EL (cell line): ENCODE measurements at places on chromosomes 11 and 22.

- DNase-seq, result no peak
Observed at GRCh38 chr22:28179392-28179791, 260.3 kb upstream of the PITPNB start.

DNA sequence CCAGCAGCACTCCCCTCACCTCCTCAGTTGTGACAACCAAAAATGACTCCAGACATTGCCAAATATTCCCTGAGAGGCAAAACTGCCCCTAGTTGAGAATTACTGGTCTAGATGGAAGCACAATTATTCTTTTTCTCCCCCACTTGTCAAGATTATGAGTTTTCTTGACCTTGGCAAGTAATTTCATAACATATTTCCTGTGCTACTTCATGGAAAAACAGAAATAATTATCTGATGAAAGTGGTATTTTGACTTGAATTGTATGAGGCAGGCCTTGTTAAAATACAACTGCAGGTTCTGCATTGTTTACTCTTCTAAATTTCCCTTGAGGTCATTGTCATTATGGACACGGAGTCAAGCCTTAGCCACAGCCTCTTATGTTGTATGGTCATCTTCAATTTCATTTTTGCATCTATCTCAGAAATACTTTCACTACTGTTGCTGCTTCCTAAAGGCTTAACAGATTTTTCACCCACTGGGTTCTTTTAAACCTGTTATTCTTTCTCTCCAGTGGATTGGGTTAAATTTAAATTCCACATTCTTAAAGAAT is 32.2 kb upstream of the LDLRAD3 start:
- DNase-seq, result no peak

- peak; percentile 94 for DNase-seq
Observed at GRCh38 chr11:130631119-130631518, 182.7 kb downstream of the ADAMTS15 start.

- DNase-seq, result no peak
Observed at GRCh38 chr11:72872012-72872411, 57.8 kb downstream of the ATG16L2 start.

- peak; percentile 64 for DNase-seq
Observed at GRCh38 chr11:15816260-15816871, 540.0 kb downstream of the SOX6 start.

DNA sequence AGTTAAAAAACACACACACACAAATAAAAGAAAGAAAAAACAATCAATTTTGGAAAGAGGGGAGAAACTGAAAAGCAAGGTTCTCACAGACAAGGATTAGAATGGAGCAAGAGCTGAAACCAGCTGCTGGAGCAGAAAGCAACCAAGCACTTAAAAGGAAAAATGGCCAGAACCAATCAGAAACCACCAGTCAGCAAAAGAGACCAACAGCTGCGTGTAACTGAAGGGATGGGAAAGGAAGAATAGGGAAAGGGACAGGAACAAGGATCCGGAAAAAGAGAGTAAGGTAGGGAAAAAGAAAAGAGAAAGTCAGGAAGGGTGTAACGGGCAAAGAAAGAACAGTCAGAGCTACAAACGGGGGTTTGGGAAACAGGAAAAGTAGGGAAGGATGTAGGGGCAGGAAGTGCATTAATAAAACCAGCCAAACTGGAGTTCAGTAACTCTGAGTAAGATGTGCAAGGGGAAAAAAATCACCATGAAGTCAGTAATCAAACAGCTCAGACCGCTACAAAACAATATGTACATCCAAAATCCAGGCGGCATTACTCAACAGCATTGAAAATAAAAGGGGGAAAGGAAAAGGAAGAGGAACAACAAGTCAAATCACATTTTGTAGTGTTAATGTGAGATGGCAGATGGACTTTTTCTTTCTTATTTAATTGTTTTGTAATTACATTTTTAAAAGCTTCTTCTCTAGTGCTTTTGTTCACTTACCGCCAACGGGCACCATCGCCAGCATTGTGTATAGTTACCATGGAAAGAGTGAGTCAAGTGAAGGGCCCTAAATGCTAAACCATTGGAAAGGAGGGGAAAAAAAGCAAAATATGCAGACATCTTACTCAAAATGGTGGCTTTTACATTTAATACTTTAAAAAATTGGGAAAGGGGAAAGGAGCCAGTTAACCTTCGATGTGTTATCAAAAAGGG is 49.2 kb downstream of the APOL5 start:
- DNase-seq, result no peak

- DNase-seq, result peak; percentile 13
Observed at GRCh38 chr11:15038963-15039362, 34.4 kb upstream of the CALCB start.

DNA sequence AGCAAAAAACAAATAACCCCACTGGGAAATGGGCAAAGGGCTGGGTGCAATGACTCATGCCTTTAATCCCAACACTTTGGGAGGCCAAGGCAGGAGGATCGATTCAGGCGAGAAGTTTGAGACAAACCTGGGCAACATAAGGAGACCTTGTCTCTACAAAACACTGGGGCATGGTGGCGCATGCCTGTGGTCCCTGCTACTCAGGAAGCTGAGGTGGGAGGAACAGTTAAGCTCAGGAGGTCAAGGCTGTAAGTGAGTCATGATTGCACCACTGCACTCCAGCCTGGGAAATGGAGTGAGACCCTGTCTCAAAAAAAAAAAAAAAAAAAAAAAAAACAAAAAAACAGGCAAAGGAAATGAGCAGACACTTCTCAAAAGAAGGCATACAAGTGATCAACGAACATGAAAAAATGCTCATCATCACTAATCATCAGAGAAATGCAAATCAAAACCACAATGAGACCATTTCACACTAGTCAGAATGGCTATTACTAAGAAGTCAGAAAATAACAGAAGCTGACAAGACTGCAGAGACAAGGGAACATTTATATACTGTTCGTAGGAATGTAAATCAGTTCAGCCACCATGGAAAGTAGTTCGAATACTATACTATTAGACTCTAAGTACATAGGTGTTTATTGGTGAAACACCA is 48.2 kb upstream of the SMCO4 start:
- DNase-seq, result peak; percentile 72

- peak; percentile 13 for DNase-seq
Observed at GRCh38 chr11:124174001-124174583, 9.1 kb upstream of the OR10D3 start.

DNA sequence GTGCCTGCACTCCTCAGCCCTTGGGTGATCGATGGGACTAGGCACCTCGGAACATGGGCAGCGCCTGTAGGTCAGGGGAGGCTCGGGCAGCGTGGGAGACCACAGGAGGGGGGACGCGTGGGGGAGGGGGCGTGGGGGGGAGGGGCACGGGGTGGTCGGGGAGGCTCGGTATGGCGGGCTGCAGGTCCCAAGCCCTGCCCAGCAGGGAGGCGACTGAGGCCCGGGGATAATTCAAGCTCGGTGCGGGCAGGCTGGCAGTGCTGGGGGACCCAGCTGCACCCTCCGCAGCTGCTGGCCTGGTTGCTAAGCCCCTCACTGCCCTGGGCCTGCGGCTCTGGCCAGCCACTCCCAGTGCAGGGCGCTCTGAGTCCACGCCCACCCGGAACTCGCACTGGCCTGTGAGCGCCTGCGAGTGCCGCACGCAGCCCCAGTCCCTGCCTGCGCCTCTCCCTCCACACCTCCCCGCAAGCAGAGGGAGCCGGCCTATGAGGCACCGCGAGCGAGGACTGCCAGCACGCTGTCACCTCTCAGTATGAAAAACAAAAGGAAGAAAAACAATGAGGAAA is 1698.3 kb upstream of the RAG2 start:
- no peak for DNase-seq
